Right atrium auricular region (tissue), 2 donors: ENCODE measurements at places on chromosomes 1 and 21. TPM values are rescaled to one million over a fixed set of nuclear protein-coding genes. Genes with fewer than 3 reads are reported as not detected.
A peak's percentile ranks its signal among the peaks of the same experiment; 100 is the strongest.

Gene RBP7
- 33.9 TPM for total RNA-seq

Gene MAEL
- total RNA-seq: 6.7 TPM

DNA sequence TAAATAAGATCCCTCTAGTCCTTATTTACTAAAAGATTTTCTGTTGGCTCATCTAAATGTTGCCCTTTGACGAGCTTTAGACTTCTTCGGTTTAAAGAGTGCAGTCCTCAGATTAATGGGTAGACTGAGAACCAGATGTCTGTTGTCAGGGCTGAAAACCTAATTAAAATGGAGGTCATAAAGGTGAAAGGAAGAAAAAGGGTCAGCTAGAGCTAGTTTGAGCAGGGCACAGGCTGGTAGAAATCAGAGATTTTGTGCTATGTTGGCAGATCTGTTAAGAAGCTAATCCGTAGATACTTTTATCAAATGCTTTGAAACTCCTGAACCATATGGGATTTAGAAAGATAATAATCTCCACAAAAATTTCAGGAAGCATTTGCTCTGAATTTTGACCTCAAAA is 959.0 kb downstream of the PLA2G4A start:
- H3K27ac ChIP-seq: no peak overlapping the region
- no peaks in the 10 kb centered on the region for H3K36me3 ChIP-seq
- H3K4me1 ChIP-seq: no peaks in the 10 kb centered on the region
- DNase-seq: no peak
- H3K4me3 ChIP-seq: no peak overlapping the region
- no peaks in the 10 kb centered on the region for H3K27me3 ChIP-seq

Gene FCAMR
- not detected for total RNA-seq

GRCh38 chr1:154324241-154324640 is 1.1 kb upstream of the ATP8B2 start:
- H3K4me3 ChIP-seq: peak overlapping the region; percentile 84
- DNase-seq: no peak
- peaks cover 38% of the 10 kb centered on the region for H3K4me1 ChIP-seq
- H3K36me3 ChIP-seq: no peaks in the 10 kb centered on the region

GRCh38 chr1:19178734-19179398 is 31.2 kb downstream of the UBR4 start:
- peaks cover 75% of the 10 kb centered on the region for H3K36me3 ChIP-seq
- no peaks in the 10 kb centered on the region for H3K4me1 ChIP-seq
- no peak for DNase-seq
- H3K4me3 ChIP-seq: no peak overlapping the region
- no peak overlapping the region for H3K27ac ChIP-seq

Gene PLEKHN1
- 0.59 TPM for total RNA-seq

DNA sequence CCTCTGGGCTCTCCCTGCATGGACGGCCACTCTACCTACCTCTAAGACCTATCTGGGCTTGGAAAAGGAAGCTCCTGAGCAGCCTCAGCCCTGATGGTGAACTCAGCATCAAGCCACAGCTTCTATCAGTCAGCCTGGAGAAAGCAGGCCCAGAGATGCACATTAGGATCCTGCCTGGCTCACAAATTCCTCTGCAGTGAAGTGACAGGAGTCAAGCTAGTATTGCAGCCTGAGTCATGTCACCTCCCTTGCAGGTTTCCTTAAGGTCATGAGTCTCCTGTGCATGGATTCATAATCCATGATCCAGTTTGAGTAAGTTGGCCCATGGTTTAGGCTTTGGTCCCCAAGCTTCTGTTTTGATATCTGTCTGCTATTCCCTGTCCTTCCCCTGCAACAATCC is 37.9 kb upstream of the DUSP10 start:
- no peak for DNase-seq
- H3K27me3 ChIP-seq: no peaks in the 10 kb centered on the region
- H3K27ac ChIP-seq: no peak overlapping the region

GRCh38 chr1:230561570-230561969 is 80.7 kb upstream of the COG2 start:
- DNase-seq: no peak
- no peaks in the 10 kb centered on the region for H3K27me3 ChIP-seq
- H3K4me1 ChIP-seq: no peaks in the 10 kb centered on the region
- no peaks in the 10 kb centered on the region for H3K36me3 ChIP-seq
- H3K4me3 ChIP-seq: no peak overlapping the region

DNA sequence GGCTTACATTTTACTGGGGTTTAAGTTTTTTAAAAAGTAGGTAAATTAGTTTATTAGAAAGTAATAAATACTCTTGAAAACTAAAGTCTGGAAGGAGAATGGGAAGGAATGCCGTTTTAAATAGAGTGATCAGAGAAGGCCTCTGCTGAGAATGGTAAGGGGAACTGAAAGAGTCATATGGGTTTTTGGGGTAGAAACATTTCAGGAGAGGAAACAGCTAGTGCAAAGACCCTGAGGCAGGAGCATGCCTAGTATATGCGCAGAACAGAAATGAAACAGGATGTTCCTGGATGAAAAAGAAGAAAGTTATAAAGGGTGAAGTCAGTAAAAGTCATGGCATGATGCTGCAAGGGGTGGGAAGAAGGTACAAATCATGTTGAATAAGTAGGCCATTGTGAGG is 38.9 kb downstream of the ZC3H11B start:
- H3K27ac ChIP-seq: no peak overlapping the region
- no peaks in the 10 kb centered on the region for H3K36me3 ChIP-seq
- DNase-seq: no peak
- H3K4me3 ChIP-seq: no peak overlapping the region

GRCh38 chr1:182173808-182174512 is 112.4 kb upstream of the ZNF648 start:
- H3K4me1 ChIP-seq: no peaks in the 10 kb centered on the region
- H3K36me3 ChIP-seq: no peaks in the 10 kb centered on the region
- H3K27me3 ChIP-seq: no peaks in the 10 kb centered on the region
- H3K27ac ChIP-seq: peak overlapping the region; percentile 69

- no peaks in the 10 kb centered on the region for H3K36me3 ChIP-seq
- H3K4me1 ChIP-seq: no peaks in the 10 kb centered on the region
- DNase-seq: peak; percentile 90
- H3K4me3 ChIP-seq: no peak overlapping the region
- no peak overlapping the region for H3K27ac ChIP-seq
Measured at GRCh38 chr1:116556289-116557006, 14.4 kb downstream of the CD58 start.

DNA sequence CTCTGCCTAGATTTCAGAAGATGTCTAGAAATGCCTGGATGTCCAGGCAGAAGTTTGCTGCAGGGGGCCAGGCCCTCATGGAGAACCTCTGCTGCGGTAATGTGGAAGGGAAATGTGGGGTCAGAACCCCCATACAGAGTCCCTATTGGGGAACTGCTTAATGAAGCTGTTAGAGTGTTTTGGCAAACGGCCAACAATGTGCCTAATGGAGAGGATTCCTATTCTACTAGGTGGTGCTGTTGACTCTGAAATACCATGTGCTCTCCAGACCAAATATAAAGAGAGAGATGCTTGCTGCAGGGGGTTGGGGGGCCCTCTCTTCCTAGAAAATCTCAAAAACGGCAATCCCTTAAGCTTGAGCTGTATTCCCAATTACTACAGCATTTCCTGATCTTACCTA is 57.1 kb upstream of the DR1 start:
- no peak overlapping the region for H3K4me3 ChIP-seq
- H3K36me3 ChIP-seq: no peaks in the 10 kb centered on the region

Gene GNG4
- total RNA-seq: not detected

Gene FAM167B
- 6.4 TPM for total RNA-seq

DNA sequence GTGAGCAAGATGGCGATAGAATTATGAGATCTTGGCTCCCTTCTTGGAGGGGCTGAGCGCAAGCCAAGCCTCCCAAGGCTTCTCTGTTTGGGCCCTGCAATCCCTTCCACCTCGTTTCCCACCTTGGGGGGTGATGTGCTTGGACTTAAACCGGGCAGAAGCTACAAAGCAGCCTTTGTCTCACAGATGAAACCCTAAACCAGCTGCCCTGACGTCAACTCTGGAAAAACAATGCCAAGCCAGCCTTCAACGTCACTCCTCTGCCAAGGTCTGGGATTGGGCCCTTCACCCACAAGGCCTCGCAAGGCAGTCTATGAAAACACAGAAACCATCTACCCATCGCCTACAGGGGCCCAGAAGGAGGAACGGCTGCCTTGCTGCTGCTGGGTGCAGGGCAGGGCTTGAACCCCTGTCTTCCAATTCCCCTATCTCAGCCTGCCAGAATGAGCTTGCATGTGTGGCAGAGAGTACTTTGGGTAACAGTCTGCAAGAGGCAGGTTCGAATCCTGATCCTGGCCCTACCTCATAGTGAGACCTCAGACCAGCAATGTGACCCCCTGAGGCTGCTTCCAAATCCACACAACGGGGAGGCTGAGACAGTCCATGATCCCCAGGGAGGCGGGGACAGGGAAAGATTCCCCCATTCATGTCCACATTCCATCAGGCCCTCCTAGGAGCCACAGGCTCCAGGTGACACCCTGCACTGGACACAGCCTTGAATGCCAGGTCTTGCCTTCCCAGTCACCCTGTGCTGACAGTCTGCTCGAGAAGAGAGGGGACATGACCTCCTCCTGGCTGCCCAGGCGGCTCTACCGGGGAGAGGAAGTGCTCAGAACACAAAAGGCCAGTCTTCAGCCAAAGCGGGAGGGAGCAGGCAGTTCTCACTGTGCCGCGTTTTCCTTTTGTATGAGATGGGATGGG is 15.0 kb downstream of the IFFO2 start:
- H3K4me3 ChIP-seq: no peak overlapping the region
- no peaks in the 10 kb centered on the region for H3K36me3 ChIP-seq
- peak overlapping the region; percentile 13 for H3K27ac ChIP-seq
- no peak for DNase-seq
- H3K27me3 ChIP-seq: no peaks in the 10 kb centered on the region
- peaks cover 68% of the 10 kb centered on the region for H3K4me1 ChIP-seq

- no peaks in the 10 kb centered on the region for H3K27me3 ChIP-seq
- H3K27ac ChIP-seq: no peak within 1 kb of the TSS
- H3K4me1 ChIP-seq: peaks cover 13% of the 10 kb centered on the region
- no peak for DNase-seq
- peaks cover 41% of the 10 kb centered on the region for H3K36me3 ChIP-seq
Measured at GRCh38 chr1:161038523-161039153, at the start of gene TSTD1. TSS of gene TSTD1 (minus strand) at chr1:161038964. CDS start at chr1:161038889, 75 bp downstream.

Gene AMY1A
- total RNA-seq: not detected

DNA sequence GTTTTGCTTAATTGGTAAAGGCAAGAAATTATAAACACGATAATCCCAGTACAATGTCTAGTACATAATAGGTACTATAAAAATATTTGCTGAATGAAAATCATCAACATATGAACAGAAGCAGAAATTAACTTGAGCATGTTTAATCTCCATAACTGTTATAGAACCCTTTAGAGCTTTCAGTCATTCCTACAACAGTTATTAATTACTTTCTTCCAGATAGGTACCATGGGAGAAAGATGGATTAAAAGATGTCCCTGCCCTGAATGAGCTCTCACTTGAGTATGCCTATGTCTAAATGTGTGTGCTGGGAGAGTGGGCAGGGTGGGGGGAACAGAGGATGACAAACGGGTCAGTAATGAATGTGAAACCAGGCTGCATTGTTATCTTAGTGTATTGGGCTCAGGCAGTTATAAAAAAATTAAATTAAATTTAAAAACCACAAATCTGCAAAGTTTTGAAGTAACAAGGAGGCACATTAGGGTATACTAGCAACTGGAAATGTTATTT is 2.4 kb downstream of the EPS15 start:
- no peaks in the 10 kb centered on the region for H3K27me3 ChIP-seq
- H3K36me3 ChIP-seq: no peaks in the 10 kb centered on the region
- no peak for DNase-seq
- peak overlapping the region; percentile 87 for H3K27ac ChIP-seq
- H3K4me3 ChIP-seq: peak overlapping the region; percentile 84
- peaks cover 2% of the 10 kb centered on the region for H3K4me1 ChIP-seq

Gene FAAH
- 6.3 TPM for total RNA-seq

DNA sequence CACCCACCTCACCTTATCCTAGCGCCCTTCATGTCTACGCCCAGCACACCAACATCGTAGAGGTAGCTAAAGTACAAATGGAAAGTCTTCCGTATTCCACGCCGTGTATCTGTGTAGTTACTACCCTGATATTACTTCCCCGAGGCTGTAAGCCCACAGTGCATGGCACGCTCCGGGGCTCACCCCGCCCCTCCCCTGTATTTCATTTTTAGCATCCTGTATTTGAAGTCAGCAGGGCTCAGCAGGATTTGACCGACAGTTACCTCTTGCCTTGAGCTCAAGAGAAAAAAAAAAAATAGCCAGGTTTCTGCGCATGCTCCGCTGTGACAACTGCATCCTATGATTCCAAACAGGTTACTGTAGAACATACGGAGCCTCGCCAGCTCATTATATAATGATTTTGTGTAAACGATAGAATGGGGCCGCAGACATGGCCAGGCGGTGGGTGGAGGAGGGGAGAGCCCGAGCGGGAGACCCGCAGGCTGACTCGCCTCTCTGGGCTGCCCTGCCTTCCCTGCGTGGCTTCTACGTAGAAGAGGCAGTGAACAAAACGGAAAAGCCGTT is 1.3 kb downstream of the ABCG1 start:
- no peaks in the 10 kb centered on the region for H3K36me3 ChIP-seq
- H3K27me3 ChIP-seq: no peaks in the 10 kb centered on the region

DNA sequence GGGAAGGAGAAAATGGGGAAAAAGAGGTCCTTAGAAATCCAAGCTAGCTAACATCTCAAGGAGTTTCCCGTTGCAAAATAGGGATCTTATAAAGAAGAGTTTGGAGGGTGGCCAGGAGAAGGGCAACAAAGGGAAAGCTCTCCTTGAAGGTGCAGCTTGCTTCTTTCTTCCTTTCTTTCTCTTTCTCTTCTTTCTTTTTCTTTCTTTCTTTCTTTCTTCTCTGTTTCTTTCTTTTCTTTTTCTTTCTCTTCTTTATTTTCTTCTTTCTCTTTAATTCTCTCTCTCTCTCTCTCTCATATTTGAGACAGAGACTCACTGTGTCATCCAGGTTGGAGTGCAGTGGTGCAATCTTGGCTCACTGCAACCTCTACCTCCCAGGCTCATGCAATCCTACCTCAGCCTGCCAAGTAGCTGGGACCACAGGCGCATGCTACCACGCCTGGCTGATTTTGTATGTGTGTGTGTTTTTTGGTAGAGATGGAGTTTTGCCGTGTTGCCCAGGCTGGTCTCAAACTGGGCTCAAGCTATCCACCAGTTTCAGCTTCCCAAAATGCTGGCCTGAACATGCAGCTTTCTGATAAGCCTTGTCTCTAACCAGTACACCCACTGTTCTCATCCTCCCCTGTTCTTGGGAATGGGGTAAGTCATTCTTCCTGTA is 44.4 kb downstream of the RNF11 start:
- no peaks in the 10 kb centered on the region for H3K27me3 ChIP-seq
- H3K4me3 ChIP-seq: no peak overlapping the region
- H3K27ac ChIP-seq: no peak overlapping the region
- H3K36me3 ChIP-seq: peaks cover 6% of the 10 kb centered on the region
- H3K4me1 ChIP-seq: no peaks in the 10 kb centered on the region

GRCh38 chr1:151822404-151822803 is 9.2 kb downstream of the RORC start:
- no peak for DNase-seq
- H3K27me3 ChIP-seq: no peaks in the 10 kb centered on the region
- no peaks in the 10 kb centered on the region for H3K4me1 ChIP-seq
- H3K36me3 ChIP-seq: no peaks in the 10 kb centered on the region
- no peak overlapping the region for H3K27ac ChIP-seq
- no peak overlapping the region for H3K4me3 ChIP-seq
